Posterior vena cava (tissue), 2 donors: ENCODE measurements at places on chromosomes 12 and 14. TPM values are rescaled to one million over a fixed set of nuclear protein-coding genes. Genes with fewer than 3 reads are reported as not detected.

Gene PLCZ1
- total RNA-seq = not detected

Gene PMCH
- not detected for total RNA-seq

Gene PMEL
- 5.0 TPM for total RNA-seq

Gene NANOG
- 0.56 TPM for total RNA-seq

Gene CFAP73
- total RNA-seq = not detected

Gene PTHLH
- total RNA-seq = 2.1 TPM

Gene DTX1
- total RNA-seq = 4.5 TPM

Gene PDE3A
- 59.4 TPM for total RNA-seq

Gene BBOF1
- total RNA-seq = 7.2 TPM

Gene ABCD2
- total RNA-seq = 1.8 TPM
